ENCODE measurements at places on chromosomes 5 and 9. TPM values are rescaled to one million over a fixed set of nuclear protein-coding genes. Genes with fewer than 3 reads are reported as not detected.

DNA sequence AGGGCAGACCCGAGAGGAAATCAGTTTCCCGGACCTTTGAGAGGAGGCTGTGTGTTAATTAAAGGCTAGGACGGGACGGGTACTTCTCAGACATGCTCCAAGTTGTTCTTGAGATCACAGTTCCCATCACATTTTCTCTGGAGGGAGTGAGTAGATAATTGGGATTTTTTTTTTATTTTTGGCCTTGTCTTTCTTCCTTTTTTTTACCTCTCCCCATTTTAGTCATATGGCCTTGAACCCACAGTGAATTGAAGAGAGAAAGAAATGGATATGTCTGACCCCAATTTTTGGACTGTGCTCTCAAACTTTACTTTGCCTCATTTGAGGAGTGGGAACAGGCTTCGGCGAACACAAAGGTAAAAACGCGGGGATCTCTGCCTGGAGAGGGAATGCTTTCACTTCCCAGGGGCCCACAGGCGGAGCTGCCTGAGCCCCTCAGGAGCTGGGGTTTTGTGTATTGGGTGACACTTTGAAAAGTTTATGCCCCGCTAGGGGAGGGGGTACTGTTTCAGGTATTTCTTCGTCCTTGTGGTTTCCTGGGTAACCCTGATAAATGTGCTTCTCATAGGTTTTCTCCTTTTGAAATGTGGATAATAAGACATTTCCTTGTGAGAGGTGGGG is 191.8 kb downstream of the CD180 start:
- H3K27me3 ChIP-seq: no peaks in the 10 kb centered on the region
- DNase-seq: no peak
- H3K4me3 ChIP-seq: peak overlapping the region; percentile 29
- peaks cover 28% of the 10 kb centered on the region for H3K4me1 ChIP-seq
- no peaks in the 10 kb centered on the region for H3K36me3 ChIP-seq

- no peaks in the 10 kb centered on the region for H3K27me3 ChIP-seq
- H3K36me3 ChIP-seq: no peaks in the 10 kb centered on the region
- no peak overlapping the region for H3K27ac ChIP-seq
These were observed 13.9 kb upstream of the ANXA6 start for GRCh38 chr5:151171529-151171928.

GRCh38 chr9:86322973-86323644 is 31.1 kb downstream of the TUT7 start:
- no peaks in the 10 kb centered on the region for H3K4me1 ChIP-seq
- no peak overlapping the region for H3K4me3 ChIP-seq
- no peaks in the 10 kb centered on the region for H3K27me3 ChIP-seq
- no peak for DNase-seq

DNA sequence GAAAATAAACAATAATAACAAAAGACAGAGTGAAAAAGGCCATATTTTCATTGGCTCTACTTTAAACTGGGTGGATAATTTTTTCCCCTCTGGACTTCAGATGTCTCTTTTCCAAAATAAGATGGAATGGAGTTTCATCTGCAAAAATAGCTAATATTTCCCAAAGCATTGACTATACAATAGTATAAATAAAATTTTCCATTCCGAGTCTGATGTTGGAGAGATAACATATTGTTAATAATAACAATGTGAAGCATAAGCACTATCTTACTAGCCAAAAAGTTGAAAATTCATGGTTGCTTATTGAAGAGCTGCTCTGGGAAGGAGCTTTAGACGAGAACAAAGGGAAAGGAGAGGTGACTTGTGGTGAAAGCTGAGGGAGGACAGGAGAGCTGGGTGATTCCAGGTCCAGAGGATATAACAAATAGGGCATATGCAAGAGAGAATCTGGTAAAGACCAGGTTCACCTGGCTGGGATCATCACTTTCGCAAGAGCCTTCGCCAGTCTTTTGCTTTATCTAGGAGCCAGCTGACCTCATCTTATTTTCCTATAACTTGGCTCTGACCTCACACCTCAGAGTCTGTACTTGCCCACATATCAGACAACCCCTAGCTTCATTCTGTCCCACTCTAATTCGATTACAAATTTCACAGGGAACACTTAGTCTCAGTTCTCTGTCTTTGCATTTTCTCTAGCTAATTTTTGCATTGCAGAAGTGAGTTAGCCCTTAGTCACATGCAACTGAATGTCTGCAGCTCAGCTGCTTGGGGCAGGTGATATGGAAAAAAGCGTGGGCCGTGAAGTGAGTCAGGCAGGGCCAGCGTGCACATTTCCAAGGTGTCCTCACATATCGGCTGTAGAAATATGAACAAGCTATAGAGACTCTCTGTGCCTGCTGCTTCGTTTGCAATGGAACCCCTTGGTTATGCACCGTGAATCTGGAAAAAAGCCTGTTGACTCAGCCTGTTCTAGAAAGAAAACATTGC is 7.6 kb upstream of the ZNF474 start:
- peak; percentile 85 for DNase-seq
- H3K36me3 ChIP-seq: no peaks in the 10 kb centered on the region
- H3K4me1 ChIP-seq: peaks cover 46% of the 10 kb centered on the region
- no peaks in the 10 kb centered on the region for H3K27me3 ChIP-seq
- H3K27ac ChIP-seq: peak overlapping the region; percentile 60
- no peak overlapping the region for H3K4me3 ChIP-seq

- H3K27me3 ChIP-seq: no peaks in the 10 kb centered on the region
- H3K27ac ChIP-seq: no peak overlapping the region
- peaks cover 9% of the 10 kb centered on the region for H3K4me1 ChIP-seq
- no peak overlapping the region for H3K4me3 ChIP-seq
These were observed 8.9 kb upstream of the ACTBL2 start for GRCh38 chr5:57491369-57491965.

GRCh38 chr5:135251093-135251492 is 147.9 kb downstream of the MACROH2A1 start:
- H3K4me3 ChIP-seq: no peak overlapping the region
- H3K4me1 ChIP-seq: peaks cover 16% of the 10 kb centered on the region
- no peak for DNase-seq
- no peak overlapping the region for H3K27ac ChIP-seq
- H3K36me3 ChIP-seq: no peaks in the 10 kb centered on the region
- H3K27me3 ChIP-seq: no peaks in the 10 kb centered on the region

DNA sequence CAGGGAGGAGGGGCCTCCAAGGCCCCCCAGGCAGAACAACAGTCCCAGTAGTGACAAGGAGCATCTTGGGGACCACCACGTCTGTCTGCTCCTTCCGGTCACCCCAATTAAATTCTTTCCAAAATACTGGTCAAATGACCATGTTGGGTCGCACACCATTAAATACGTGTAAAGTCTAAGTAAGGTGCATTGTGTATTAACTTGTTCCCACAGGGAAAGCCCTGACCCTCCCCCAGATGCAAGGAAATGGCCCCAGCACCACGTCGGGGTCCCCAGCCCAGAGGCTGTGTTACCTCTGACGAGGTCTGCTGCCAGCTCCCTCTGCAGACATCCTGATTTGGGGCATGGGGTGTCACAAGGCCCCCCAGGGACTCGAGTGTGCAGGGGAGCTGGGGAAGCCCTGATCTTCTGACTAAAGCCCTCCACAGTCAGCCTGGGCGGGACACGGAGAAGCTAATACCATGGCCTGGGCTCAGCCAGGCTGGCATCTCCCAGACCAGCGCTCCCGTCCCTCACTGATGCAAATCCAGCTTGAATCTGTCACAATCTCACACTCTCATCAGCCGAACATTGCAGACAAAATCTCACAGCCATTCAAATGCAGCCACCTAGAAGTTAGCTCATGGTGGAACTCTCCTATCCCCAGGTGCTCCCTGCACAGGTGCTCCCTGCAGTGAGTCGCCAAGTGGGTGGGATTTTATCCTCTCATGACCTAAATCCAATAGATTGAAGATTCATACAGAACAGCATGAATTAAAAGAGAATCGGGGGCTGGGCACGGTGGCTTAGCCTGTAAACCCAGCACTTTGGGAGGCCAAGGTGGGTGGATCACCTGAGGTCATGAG is 13.6 kb downstream of the TERT start:
- no peaks in the 10 kb centered on the region for H3K36me3 ChIP-seq
- no peak overlapping the region for H3K27ac ChIP-seq
- no peak for DNase-seq
- H3K27me3 ChIP-seq: no peaks in the 10 kb centered on the region

DNA sequence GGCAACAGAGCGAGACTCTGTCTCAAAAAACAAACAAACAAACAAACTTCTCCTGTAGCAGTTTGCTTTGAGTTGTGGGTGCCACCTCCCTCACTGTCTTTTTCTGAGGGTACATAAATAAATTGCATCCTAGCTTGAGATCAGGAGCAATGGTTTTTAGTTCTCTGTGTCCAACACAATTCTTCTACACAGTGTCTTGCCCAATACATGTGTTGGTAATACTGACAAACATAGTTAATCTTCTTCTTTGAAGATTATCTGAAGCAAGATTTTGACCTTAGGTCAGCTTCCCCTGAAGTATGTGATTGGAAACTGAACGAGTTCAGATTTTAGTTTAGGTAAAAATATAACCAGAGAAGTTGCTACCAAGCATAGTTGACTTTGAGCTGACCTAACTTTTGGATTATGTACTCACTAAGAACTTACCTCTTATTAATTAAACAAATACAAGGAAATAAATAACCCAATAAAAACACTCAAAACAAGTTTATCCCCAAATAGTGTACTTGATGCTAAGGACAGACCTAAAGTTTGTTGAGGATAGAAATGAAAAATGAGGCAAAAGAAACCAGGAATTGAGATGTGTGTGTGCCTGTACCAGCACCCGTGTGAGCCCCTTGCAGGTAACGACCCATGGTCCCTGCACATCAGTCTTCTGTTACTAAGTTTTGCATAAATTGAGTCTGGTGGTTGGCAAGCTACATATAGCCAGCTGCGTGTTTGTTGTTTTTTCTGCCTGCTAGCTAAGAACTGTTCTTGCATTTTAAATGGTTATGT is 16.2 kb downstream of the TJP2 start:
- H3K4me1 ChIP-seq: peaks cover 78% of the 10 kb centered on the region
- no peaks in the 10 kb centered on the region for H3K27me3 ChIP-seq
- no peaks in the 10 kb centered on the region for H3K36me3 ChIP-seq
- no peak for DNase-seq
- peak overlapping the region; percentile 6 for H3K27ac ChIP-seq

GRCh38 chr9:3903906-3904305 is 378.1 kb upstream of the RFX3 start:
- H3K4me1 ChIP-seq: peaks cover 16% of the 10 kb centered on the region
- H3K27me3 ChIP-seq: no peaks in the 10 kb centered on the region
- no peak overlapping the region for H3K4me3 ChIP-seq
- H3K27ac ChIP-seq: peak overlapping the region; percentile 7
- DNase-seq: no peak

GRCh38 chr9:114430457-114430856 is 42.7 kb upstream of the AKNA start:
- no peak overlapping the region for H3K27ac ChIP-seq
- no peaks in the 10 kb centered on the region for H3K4me1 ChIP-seq
- H3K4me3 ChIP-seq: no peak overlapping the region
- H3K36me3 ChIP-seq: no peaks in the 10 kb centered on the region
- no peaks in the 10 kb centered on the region for H3K27me3 ChIP-seq

- DNase-seq: no peak
- H3K27ac ChIP-seq: peak overlapping the region; percentile 0
- H3K4me1 ChIP-seq: peaks cover 28% of the 10 kb centered on the region
- no peak overlapping the region for H3K4me3 ChIP-seq
- H3K36me3 ChIP-seq: no peaks in the 10 kb centered on the region
These were observed 47.1 kb downstream of the SH3PXD2B start for GRCh38 chr5:172407241-172407691.

- no peak overlapping the region for H3K27ac ChIP-seq
- H3K27me3 ChIP-seq: no peaks in the 10 kb centered on the region
- DNase-seq: peak; percentile 89
- H3K4me1 ChIP-seq: no peaks in the 10 kb centered on the region
- no peak overlapping the region for H3K4me3 ChIP-seq
- no peaks in the 10 kb centered on the region for H3K36me3 ChIP-seq
These were observed 62.1 kb upstream of the SPDL1 start for GRCh38 chr5:169521366-169521983.

DNA sequence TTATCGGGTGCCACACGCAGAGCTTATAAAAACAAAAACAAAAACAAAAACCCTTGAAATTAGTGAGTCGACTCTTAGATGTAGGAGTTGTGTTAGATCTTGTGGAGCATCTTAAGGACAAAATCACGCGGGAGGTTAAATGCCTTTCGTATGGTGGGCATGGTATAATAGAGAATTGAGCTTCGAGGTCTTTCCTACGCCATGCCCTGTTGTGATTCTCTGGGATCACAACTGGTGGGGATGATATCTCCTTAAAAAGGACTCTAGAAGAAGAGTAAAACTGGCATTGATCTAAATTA is 773 bp upstream of the ELL2 start:
- H3K36me3 ChIP-seq: no peaks in the 10 kb centered on the region
- H3K27me3 ChIP-seq: no peaks in the 10 kb centered on the region
- H3K4me1 ChIP-seq: peaks cover 23% of the 10 kb centered on the region
- H3K4me3 ChIP-seq: no peak overlapping the region
- no peak for DNase-seq
- peak overlapping the region; percentile 99 for H3K27ac ChIP-seq

GRCh38 chr5:39219437-39219836 is at the start of gene FYB1:
Gene FYB1 (minus strand): TSS chr5:39219563. CDS start chr5:39202960, 16,603 bp downstream.
- no peaks in the 10 kb centered on the region for H3K36me3 ChIP-seq
- no peak within 1 kb of the TSS for H3K4me3 ChIP-seq
- H3K4me1 ChIP-seq: peaks cover 4% of the 10 kb centered on the region

DNA sequence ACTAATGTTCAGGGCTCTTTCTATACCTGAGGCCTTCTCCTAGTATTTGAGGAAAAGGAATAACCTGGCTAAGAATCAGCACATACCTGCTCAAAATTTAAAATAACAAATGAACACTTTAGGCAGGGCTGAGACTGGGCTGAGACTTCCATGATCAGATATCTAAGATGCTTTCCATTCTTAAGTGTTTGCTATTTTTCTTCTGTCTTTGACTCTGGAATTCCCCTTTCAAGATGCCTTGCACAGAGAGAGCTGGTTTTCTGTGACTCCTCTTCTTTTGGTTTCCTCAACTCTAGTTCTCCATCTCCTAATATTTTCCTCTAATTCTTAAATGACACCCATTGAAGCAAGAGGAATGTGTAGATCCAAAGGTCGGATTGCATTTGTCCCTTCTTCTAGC is 61.1 kb downstream of the DPYSL3 start:
- H3K27ac ChIP-seq: no peak overlapping the region
- peaks cover 16% of the 10 kb centered on the region for H3K4me1 ChIP-seq
- H3K36me3 ChIP-seq: no peaks in the 10 kb centered on the region
- no peaks in the 10 kb centered on the region for H3K27me3 ChIP-seq
- no peak for DNase-seq

GRCh38 chr9:95055851-95056551 is 261.5 kb downstream of the FANCC start:
- peak overlapping the region; percentile 88 for H3K27ac ChIP-seq
- H3K27me3 ChIP-seq: no peaks in the 10 kb centered on the region
- H3K4me1 ChIP-seq: peaks cover 70% of the 10 kb centered on the region
- no peak for DNase-seq

Gene CKS2
- total RNA-seq: 14.5 TPM

Gene LHX3
- not detected for total RNA-seq

Gene SMARCA2
- 185 TPM for total RNA-seq

Gene ITK
- 1.7 TPM for total RNA-seq

Gene PLAC8L1
- not detected for total RNA-seq

Data from thyroid gland (tissue), 4 donors.